ENCODE measurements at places on chromosomes 1 and 21.

DNA sequence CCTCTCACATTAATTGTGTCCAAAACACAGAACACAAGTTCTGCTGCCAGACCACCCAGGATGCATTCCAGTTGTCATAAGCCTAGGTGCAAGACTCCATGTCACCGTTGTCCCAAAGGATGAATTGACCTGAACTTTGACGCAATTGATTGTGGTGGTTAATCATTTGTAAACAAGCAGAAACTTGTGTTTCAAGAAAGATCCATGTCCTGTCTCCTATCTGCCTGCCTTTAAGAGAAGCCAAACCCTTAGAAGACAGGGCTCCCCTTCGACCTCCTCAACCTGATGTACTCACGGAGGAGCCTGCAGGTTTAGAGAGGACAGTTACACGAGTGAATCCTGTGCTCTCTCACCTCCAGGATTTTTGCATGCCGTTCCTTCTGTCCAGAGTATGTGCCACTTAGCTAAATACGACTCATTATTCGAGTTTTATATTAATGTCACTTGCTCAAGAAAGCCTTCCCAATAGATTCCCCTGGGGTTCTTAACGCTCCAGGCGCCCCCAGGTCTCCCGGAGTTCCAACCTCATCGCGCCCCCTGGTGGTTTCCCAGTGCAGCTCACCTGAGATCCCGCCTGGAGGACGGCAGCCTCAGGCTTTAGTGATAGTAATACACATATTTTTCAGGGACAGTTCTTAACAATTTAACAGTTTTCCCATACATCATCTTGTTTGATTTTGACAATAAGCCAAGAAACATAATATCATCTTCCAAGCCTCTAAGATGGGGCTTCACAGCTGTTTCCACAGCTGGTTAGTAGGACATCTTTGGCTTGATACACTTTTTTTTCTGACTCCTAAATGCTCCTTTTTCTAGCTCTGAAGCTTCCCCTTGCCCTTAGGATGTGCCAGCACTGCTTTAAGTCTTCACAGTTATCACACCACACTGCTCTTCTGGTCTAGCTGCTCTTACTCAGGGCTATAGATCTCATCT lies 2.4 kb upstream of the C8B start:
- DNase-seq = no peak

GRCh38 chr1:108815566-108815965 lies 41.3 kb downstream of the AKNAD1 start:
- DNase-seq = no peak

GRCh38 chr1:181135437-181135731 lies 46.9 kb downstream of the IER5 start:
- no peak for DNase-seq

DNA sequence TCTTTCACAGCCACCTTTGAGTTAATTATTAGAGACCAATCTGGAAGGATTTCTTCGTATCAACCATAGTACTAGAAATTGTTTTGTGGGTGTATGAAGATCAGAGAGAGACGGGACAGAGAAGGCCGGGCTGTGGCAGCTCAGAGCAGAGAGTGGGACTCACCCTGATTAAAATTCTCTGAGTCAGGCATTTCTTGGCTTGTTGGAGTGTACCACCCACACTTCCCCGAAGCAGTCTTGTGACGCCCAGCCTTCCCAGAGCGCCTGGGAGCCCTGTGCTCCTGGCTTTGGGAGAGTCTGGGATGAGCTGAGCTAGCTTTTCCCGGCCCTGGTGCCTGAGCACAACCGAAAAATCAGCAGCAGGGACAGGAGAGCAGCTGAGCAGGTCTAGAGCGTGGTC lies 19.4 kb downstream of the PLEKHM2 start:
- DNase-seq = no peak

DNA sequence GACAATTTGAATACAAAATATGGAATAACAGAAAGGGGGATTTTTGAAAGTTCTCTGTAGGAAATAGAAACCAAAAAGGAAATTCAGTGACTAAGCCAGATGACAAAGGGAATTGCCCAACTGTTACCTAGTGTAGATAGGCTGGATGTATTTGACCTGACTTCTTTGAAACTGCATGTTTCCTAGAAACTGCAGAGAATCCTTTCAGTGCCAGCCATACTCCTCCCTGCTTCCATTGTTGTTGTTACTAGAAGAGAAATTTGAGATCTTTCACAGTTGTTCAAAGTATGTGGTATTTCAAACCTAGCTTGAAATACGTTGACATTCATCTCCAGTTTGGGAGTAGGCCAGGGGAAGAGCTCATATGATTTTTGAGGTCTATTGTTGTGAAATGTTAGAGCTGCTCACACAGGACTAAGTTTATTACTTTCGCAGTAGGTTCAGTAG lies 1.8 kb upstream of the GBP5 start:
- no peak for DNase-seq

GRCh38 chr21:39029086-39029755 lies 154.0 kb downstream of the PSMG1 start:
- no peak for DNase-seq

DNA sequence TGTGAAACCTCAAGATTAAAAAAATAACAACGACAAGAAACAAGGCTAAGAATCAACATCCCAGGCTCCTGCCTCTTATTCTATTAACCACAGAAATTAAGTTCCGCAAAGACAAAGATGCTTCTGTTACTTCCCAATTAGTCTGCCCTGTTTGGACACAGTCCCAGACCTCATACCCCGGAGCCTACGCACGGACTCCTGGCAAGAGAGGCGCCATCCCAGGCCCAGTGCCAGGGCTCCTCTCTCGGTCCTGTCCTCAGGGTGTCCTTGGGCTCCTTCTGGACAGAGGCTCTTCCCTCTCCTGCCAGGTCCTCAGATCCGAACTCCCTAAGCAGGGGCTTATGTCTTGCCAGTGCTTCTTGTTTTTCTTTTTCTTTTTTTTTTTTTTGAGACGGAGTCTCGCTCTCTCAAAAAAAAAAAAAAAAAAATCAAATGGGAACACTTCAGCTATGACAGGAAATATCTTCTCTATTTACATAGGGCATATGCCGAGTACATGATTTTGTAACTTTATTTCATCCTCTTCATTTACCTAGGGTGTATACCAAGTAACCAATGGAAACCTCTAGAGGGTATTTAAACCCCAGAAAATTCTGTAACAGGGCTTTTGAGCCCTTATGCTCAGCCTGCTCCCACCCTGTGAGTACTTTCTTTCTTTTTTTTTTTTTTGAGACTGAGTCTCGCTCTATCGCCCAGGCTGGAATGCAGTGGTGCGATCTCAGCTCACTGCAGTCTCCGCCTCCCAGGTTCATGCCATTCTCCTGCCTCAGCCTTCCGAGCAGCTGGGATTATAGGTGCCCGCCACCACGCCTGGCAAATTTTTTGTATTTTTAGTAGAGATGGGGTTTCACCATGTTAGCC lies 11.7 kb upstream of the ENO1 start:
- DNase-seq = no peak

DNA sequence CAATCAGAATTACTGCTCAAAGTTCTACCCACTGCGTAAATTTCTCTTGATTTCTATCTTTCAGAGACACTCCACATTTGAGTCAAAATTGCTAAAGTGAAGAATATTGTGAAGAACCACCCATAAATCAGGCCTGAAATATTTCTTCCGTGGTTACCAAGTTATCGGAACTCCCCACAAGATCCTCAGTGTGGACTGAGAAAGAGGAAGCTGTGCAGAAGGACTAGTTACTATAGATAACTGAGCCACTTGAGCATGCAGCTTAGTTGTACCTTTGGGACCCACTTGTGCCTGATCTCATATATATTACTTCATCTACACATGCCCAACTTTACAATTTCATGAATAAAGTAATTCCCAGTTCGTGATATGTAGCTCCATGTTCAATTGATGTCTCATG lies 18.4 kb downstream of the RWDD3 start:
- DNase-seq = no peak

DNA sequence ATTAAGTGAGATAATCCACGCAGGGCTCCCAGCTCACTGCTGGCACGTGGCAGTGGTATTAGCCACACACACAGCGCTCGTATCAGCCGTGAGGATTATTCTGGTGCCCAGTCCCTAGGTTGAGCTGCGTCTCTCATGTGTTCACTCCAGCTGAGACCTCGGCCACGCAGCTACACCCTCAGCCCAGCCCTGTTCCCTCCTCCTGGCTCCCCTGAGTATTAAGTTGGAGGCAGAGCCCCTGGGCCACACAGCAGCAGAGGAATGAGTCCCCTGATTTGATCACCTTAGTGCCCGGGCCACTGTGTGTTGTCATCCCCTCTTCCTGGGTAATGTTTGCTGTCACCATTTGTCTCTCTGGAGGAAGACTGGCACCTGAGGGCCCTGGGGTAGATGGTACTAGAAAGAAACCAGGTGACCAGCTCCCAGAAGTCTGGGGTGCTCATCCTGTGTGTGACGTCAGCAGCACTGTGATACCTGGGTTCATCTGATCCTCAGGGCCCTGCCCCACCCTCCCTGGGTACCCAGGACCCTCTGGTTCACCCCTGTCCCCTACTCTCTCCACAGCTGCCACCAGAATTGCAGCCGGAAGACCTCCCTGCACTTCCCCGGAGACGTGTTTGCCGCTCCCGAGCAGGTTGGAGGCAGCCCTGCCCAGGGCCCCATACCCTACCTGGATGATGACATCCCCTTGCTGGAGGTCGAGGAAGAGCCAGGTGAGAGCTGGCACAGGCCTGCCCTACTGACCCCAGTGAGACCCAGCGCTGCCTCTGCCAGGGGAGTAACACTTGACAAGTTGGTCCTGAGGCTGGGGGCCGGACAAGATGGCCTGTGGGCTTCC lies 40.1 kb downstream of the DISP3 start:
- DNase-seq = no peak

- no peak for DNase-seq
These were observed 31.1 kb downstream of the ATP2B4 start for GRCh38 chr1:203657748-203658134.

GRCh38 chr1:214584805-214585766 lies 17.9 kb upstream of the CENPF start:
- no peak for DNase-seq

DNA sequence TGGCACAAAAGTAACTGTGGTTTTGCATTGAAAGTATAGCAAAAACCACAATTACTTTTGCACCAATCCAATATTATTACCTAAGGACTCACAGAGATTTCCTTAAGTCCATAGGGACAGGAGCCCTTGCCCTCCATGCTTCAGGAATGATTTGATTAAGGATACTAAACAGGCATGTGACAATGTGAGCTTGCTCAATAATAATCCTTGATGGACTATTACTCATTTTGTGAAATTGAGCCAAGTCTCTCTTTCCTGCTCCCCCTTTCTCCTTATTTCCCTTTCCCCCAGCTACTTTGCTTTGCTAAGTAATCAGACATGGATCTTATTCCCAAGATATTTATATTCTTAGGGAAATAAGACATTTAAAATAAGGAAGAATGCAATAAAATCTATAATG lies 21.6 kb upstream of the RGL1 start:
- DNase-seq = no peak

GRCh38 chr1:74579425-74579824 lies 67.0 kb upstream of the LRRC53 start:
- no peak for DNase-seq

DNA sequence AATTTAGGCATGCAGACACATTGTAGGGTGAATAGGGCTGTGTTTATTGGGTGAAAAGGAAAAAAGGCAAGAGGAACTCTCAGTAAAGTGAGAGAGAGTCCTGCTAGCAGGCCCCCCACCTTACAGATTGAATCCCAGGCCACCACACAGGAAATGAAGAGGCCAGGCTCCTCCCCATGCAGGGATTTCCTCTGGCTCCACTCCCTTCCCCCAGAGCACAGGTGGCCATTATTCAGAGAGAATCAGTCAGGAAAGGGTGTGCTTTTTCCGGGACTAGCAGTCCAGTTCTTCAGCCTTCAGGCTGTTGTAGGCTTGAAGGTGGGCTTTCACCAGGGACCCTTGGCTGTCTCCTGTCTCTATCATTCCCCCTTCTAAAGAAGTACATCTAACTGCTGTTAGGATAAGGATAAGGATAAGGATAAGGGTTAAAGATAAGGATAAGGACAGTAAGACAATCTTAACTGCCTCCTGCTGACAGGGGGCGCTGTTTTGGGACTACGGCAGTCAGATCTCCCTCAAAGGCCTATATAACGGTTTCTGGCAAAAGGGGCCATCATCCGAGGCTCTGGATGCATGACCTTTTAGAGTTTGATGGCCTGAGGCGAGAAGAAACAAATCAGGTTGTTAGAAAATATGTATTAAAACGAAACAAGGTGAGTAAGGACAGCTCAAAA lies 26.3 kb downstream of the ZNF648 start:
- no peak for DNase-seq

- DNase-seq = no peak
These were observed at the start of gene SLAMF9 for GRCh38 chr1:159953536-159954515. SLAMF9 (minus strand) TSS chr1:159954237; CDS start chr1:159954137, 100 bp downstream.

DNA sequence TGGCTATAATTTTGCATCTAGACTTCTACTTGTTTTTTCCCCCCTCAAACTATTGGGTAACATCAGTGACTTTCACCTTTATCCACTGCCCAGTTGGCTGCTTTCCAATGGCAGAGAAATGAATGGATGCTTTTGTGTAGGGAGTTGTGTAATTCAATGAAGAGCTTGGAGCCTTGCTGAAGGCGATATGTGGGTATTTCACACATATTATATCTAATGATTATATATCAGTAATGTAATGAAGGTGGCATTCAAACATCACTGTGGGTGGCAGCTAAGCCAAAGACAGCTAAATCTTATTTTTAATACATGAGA lies 81.2 kb downstream of the TGFB2 start:
- DNase-seq = no peak

- no peak for DNase-seq
These were observed 4.3 kb downstream of the TCHH start for GRCh38 chr1:152110860-152111514.

- DNase-seq = no peak
These were observed 433 bp downstream of the TMEM200B start for GRCh38 chr1:29123053-29123886.

GRCh38 chr1:183885142-183885735 lies 80.3 kb downstream of the RGL1 start:
- DNase-seq = no peak

- no peak for DNase-seq
These were observed 79.8 kb upstream of the PLXNA2 start for GRCh38 chr1:208324005-208324404.

- no peak for DNase-seq
These were observed 57.9 kb downstream of the EPRS1 start for GRCh38 chr1:219988387-219988786.

- DNase-seq = no peak
These were observed 31.7 kb downstream of the PGM1 start for GRCh38 chr1:63624911-63625310.

DNA sequence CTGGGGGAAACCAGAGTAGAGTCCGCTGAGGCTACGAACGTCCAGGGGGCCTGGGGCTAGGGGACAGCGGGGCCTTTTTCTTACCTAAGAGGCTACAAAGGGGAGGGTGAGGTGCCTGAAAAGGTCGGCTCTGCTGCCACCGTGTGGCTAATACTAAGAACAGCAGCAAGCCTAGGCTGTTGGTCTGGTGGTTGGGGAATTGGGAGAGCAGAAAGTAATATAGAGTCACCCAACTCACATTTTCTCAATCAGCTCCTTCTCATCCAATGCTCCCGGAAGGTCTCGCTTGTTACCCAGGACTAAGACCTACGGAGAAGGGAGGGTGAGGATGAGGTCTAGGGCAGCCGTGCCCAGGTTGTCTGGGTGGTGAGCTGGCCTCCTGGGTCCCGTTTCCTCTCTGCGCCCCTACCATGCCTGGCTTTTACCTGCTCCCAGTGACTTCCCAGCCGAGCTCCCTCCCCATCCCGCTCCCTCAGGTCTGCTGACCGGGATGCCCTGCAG lies 9.3 kb downstream of the ARL8A start:
- DNase-seq = peak; percentile 25
